ENCODE measurements at places on chromosomes 13 and 19. TPM values are rescaled to one million over a fixed set of nuclear protein-coding genes. Genes with fewer than 3 reads are reported as not detected.

KLF1 gene
- 0.05 TPM for total RNA-seq

ILF3 gene
- 165 TPM for total RNA-seq

HAUS8 gene
- total RNA-seq: 13.7 TPM

RPL36 gene
- total RNA-seq: 879 TPM

IGFL2 gene
- 0.86 TPM for total RNA-seq

ZNF253 gene
- total RNA-seq: not detected

CLEC17A gene
- not detected for total RNA-seq

PRODH2 gene
- total RNA-seq: 0.14 TPM
